Activated effector memory CD4-positive, alpha-beta T cell treated with anti-CD3 and anti-CD28 coated beads, Interleukin-2, amount 50 U/mL, for 16 hours (primary cell): ENCODE measurements at places on chromosomes 1 and 21.

DNA sequence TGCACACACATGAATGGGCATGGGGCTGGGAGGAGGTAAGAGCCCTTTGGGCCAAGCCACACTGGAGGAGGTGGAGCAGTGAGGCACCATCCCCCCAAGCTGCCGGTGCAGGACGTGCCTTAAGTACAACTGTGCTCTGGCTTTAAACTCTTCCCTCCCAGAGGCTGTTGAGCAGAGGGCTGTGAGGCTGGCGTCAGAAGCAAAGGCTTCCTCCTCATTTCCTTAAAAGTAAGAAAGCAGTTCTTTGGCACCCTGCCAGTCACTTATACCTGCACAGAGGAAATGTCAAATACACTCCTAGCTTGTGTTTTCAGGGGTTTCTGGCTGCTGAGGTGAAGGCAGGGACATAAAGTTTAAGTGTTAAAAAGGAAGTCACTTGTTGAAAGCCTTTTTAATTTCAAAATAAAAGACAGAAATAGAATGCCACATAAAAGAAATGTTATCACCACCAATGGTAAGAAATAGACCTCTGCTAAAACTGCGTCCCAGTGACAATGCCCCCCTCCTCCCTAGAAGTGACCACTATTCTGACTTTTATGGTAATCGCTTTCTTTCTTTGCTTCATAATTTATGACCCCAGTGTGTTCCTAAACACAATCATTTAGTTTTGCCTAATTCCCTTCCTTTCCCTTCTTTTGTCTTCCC, 33.0 kb downstream of the LAMC2 start:
- DNase-seq = no peak

DNA sequence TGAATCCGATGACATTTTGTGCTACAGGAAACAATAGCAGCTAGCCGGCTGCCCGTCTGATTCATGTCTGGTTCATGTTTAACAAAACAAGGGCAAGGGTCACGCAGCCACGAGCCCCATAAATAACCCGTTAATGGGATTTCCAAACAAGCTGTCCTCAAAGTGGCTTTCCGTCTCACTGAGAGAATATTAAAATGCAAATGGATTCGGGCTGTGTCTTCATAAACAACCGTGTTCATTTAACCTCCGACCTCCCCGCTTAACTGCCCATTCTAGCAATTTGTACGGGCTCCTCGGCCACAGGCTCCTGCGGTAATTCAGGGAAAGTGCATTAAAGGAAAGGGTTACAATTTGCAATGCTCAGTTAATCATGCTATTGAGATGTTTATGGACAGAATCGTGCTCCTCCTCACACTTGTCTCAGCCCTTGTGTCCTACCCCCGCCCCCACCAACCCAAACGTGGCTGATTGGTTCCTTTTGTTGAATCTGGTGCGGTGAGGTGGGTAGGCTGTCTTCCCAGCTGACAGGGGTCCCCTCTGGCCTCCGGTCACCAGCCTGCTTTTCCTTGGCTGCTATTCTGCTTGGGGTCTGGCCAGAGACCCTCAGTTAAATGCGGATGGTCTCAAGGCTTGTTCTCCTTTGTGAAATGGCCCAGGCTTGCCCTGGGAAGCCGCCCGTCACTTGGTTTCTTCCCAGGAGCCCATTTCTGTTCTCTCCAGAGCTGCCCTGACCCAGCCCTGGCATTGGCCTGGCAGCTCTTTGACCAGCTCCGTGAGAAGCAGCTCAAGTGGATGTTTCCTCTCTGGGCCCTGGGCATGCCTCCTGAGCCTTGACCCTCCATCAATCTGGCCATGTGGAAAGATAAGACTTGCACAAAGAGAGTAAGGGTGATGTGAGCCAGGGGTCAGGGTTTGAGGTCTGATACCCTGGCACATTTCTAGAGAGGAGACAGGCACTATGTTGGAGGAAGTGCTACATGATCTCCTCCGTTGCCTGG, 200.7 kb upstream of the POU3F1 start:
- no peak for DNase-seq

DNA sequence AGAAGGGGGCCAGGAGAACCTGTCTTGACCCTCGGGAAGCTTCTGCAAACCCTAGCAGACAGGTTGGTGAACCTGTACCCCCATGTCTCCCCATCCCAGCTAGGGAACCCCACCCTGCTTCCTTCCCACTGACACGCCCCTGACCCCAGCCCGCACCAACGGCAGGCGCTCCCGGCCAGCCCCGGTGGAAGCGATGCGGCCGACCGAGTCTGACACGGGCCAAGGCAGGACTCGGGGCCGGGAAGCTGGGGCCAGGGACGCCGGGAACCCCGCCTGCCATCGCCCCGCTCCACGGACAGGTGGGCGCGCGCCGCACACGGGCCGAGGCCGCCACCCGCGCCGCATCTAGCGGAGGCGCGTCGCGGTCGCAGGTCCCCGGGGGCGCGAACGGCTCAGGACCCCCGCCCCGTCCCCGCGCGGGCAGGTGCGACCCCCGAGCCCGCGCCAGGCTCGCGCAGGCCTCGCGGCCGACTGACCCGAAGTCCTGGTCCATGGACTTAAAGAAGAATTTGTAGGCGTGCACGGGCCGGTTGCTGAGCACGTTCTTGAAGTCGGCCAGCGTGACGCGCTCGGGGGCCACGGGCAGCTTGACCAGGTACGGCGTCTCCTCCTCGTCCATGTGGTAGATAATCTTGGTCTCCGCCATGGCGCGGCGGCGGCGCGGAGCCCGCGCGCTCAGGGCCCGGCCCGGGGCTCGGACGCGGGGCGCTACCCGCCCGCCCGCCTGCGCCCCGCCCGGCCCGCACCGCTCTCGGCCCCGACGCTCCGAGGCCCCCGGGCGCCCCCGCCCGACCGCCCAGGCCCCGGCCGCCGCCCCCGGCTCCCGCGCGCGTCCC, 580 bp downstream of the DVL1 start:
- DNase-seq = no peak

GRCh38 chr1:13560541-13560940, 23.1 kb upstream of the PDPN start:
- no peak for DNase-seq

GRCh38 chr1:46983830-46984586, 39.5 kb upstream of the CYP4X1 start:
- DNase-seq = no peak
